Germinal center (tissue), 1 donor: ENCODE measurements at places on chromosomes 16 and 17.
A peak's percentile ranks its signal among the peaks of the same experiment; 100 is the strongest.

DNA sequence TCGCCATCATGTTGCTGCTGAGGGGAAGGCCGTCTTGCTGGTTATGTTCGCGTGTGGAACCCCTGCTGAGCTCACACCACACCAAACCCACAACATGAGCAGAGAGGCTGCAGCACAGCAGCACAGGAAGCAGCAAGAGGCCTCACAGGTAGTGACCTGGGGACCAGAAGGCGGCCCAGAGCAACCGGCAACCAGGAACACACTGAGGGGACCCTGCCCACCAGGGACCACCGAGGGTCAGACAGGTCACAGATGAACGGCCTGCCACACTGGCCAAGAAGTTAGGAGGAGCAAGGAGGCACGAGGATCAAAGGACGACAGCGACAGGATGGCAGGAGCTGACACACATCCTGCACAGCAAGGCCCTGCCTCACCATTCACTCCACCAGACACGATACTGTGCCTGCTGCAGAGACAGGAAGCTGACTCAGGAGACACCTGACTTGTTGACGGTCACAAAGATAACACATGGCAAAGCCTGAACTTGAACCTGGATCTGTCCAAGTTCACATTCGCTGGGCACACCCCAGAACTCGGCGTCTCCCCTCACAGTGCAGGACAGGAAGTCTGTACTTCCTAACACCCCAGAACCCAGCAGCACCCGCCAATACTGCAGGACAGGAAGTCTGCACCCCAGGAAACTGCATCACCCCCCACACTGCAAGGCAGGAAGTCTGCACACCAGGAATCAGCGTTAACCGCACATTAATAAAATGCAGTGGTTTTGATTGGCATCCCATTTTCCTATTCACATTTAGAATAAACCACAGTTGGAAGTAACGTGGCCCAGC lies 98.5 kb downstream of the ZNF778 start:
- DNase-seq: peak; percentile 41

GRCh38 chr16:68973611-68974120 lies 130.3 kb downstream of the TANGO6 start:
- no peak for DNase-seq

DNA sequence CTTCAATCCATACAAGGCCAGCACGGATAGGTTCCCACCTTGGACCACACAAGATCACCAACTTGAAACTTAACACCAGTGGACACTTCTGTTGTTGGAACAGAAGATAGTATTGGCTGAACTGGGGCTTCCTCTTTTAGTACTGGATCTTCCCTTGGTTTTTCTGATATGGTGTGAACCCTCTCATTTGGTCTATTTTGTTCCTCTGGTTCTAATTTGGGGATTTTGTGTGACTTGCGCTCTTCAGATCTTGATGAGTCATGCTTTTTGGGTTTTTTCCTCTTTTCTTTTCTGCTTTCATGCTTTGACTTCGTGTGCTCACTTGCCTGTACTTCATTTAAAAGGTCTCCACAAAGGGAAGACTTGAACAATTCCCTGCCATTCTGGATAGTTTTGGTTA lies 39.0 kb downstream of the SOST start:
- no peak for DNase-seq

DNA sequence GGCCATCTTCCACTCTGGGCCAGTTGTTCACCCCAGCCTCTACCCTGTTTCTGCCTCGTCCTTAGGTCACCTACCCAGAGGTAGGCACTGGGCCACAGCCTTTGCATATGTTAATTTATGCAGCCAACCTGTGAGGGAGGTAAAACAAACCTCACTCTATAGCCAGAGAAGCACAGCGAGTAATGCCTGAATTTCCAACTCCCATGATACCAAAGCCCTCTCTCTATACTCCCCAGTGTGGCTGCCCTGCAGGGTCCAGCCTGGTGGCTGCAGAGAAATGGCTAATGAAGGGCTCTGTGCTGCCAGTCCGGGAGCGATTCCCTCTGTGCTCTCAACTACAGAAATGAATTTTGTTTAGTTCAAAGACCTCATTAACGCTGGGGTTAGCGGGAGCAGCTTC lies 397.0 kb upstream of the CCL2 start:
- no peak for DNase-seq

GRCh38 chr17:82029990-82030469 lies 1.4 kb upstream of the RAC3 start:
- DNase-seq: no peak

- no peak for DNase-seq
Observed at GRCh38 chr16:56792967-56793366, 63.0 kb downstream of the NUP93 start.

DNA sequence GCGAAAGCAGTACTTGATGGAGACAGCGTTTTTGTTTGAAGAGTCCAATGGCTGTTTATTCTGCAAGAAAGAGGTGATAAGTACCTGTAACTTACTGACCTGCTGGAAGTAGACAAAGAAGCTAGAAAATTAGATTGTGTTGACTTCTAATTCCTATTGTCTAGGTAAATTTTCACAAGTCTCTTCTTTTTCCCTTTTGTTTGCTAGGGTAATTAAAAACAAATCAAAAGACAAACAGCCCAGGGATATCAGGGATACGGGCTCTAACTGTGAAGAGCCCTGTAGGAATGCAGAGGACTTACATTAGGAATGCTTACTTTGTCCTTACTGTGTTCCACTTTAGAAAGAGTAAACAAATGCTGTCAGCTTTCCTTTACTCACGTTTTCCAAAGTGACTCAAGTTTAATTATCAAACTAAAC lies 7.0 kb downstream of the PSME3IP1 start:
- no peak for DNase-seq

- no peak for DNase-seq
Observed at GRCh38 chr17:73292031-73292531, 19.7 kb downstream of the CDC42EP4 start.

DNA sequence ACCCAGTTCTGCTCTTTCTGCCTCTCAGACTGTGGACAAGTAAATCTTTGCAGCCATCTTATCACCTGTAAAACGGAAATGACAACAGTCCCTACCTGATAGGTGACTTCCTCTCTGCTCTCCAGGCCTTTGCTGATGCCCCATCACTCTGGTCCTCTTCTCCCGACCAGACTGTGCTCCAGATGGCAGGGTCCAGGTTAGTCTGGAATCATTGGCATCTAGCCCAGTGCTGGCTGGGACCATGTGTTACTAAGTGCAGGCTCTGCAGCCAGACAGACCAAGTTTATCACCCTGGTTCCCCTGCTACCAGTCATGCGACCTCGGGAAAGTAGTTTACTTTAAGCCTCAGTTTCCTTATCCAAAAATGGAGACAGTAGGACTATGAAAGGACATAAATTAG lies 1.8 kb upstream of the NUBP1 start:
- DNase-seq: no peak

GRCh38 chr16:84742641-84743092 lies 42.9 kb downstream of the USP10 start:
- no peak for DNase-seq

- DNase-seq: no peak
Observed at GRCh38 chr17:1559047-1560043, 3.2 kb downstream of the PITPNA start.
